HFFc6 (cell line): ENCODE measurements at places on chromosomes 5 and 9. TPM values are rescaled to one million over a fixed set of nuclear protein-coding genes. Genes with fewer than 3 reads are reported as not detected.

GRCh38 chr9:78144663-78145377 is 91.1 kb upstream of the CEP78 start:
- peaks cover 3% of the 10 kb centered on the region for H3K27me3 ChIP-seq
- no peak overlapping the region for H3K27ac ChIP-seq
- no peak for DNase-seq
- no peak overlapping the region for H3K4me3 ChIP-seq
- H3K4me1 ChIP-seq = no peaks in the 10 kb centered on the region; the same call in 1 of the 2 replicates

GRCh38 chr5:179177711-179178575 is 117.8 kb downstream of the ZNF354C start:
- H3K27ac ChIP-seq = no peak overlapping the region
- H3K4me3 ChIP-seq = no peak overlapping the region
- H3K36me3 ChIP-seq = peaks cover 40% of the 10 kb centered on the region
- peaks cover 7% of the 10 kb centered on the region for H3K27me3 ChIP-seq

GRCh38 chr5:68408345-68408871 is 192.9 kb downstream of the PIK3R1 start:
- H3K4me3 ChIP-seq = no peak overlapping the region
- no peaks in the 10 kb centered on the region for H3K36me3 ChIP-seq
- peak overlapping the region; percentile 87 for H3K27ac ChIP-seq
- H3K4me1 ChIP-seq = peaks cover 66% of the 10 kb centered on the region
- no peak for DNase-seq

GRCh38 chr9:33633636-33634035 is 109.6 kb downstream of the ANKRD18B start:
- H3K4me3 ChIP-seq = no peak overlapping the region
- H3K36me3 ChIP-seq = no peaks in the 10 kb centered on the region
- H3K4me1 ChIP-seq = no peaks in the 10 kb centered on the region
- peaks cover 42% of the 10 kb centered on the region for H3K27me3 ChIP-seq

DNLZ gene
- total RNA-seq = 29.1 to 35.7 TPM (median 30.0 TPM) in 3 replicates

TNC gene
- 49.4 and 67.7 TPM in 2 replicates for total RNA-seq

FAM151B gene
- 2.0 and 2.5 TPM in 2 replicates for total RNA-seq

DNA sequence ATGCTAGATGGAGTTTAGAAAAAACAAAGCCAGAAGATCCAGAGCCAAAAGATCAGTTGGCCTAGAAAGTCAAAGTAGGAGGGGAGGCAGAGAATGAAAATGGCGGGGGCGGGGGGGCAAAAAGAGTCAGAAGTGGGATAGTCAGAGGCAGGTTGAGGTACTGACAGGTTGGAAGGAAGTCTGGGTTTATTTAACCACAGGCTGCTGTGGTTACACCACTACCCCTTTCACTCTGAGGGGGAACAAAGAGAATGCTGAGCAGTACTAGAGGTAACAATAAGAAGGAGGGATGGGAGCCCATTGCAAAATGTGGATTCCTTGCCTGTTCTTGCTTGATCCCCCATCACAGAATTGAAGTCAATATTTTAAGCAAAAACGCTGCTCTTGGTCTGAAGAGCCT is 111.8 kb downstream of the CAVIN4 start:
- H3K27ac ChIP-seq = no peak overlapping the region
- H3K27me3 ChIP-seq = peaks cover 7% of the 10 kb centered on the region
- H3K4me1 ChIP-seq = no peaks in the 10 kb centered on the region
- H3K4me3 ChIP-seq = no peak overlapping the region
- DNase-seq = no peak

DNA sequence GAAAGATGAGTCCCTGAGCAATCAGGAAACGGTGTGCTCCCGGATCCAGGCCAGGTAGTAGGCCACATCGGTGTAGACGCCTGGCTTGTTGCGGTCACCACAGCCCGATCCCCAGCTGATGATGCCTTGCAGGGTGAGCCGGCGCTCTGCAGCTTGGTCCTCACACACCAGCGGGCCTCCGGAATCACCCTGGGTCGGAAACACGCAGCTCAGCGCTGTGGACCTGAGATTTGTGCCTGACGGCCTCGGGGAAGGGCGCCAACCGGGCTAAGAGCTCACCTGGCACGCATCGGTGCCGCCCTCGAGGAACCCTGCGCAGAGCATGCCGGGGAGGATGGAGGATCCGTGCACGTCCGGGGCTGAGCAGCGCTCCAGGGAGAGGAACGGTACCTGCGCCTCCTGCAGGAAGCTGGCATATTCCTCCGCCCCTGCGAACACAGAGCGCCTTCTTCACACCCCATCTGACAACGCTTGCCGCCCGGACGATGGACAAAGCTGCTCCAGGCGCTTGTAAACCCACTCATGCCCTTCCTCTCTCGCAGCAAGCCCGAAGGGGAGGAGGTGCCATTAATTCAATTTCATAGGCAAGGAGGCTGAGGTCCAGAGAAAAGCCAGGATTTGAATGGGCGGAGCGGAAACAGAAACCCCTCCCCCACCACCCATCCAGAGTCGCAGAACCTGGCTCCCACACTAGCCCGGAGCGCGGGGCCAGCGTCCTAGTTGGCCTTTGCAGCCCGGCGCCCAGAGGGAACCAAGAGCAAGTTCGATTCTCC is 2.0 kb upstream of the PFN3 start:
- peaks cover 9% of the 10 kb centered on the region for H3K4me1 ChIP-seq
- peaks cover 39% of the 10 kb centered on the region for H3K27me3 ChIP-seq
- peak overlapping the region; percentile 78 for H3K4me3 ChIP-seq
- DNase-seq = peak; percentile 40
- no peaks in the 10 kb centered on the region for H3K36me3 ChIP-seq

GRCh38 chr5:115333164-115333563 is 36.7 kb upstream of the CCDC112 start:
- peaks cover 12% of the 10 kb centered on the region; the same call in 1 of the 2 replicates for H3K4me1 ChIP-seq
- H3K27ac ChIP-seq = no peak overlapping the region

GRCh38 chr5:145941096-145941447 is 4.7 kb downstream of the SH3RF2 start:
- no peaks in the 10 kb centered on the region for H3K36me3 ChIP-seq
- no peak overlapping the region for H3K4me3 ChIP-seq
- H3K4me1 ChIP-seq = peaks cover 70% of the 10 kb centered on the region
- peaks cover 22% of the 10 kb centered on the region for H3K27me3 ChIP-seq
- DNase-seq = no peak

TAF1L gene
- total RNA-seq = not detected in 3 replicates

- no peaks in the 10 kb centered on the region for H3K27me3 ChIP-seq
- no peak for DNase-seq
- no peaks in the 10 kb centered on the region for H3K4me1 ChIP-seq
- no peak overlapping the region for H3K4me3 ChIP-seq
- no peaks in the 10 kb centered on the region for H3K36me3 ChIP-seq
Measured at GRCh38 chr9:9783711-9784110, 829.1 kb downstream of the PTPRD start.

SLC36A2 gene
- not detected in 3 replicates for total RNA-seq

GRCh38 chr5:176735383-176736265 is 74.7 kb upstream of the UNC5A start:
- no peaks in the 10 kb centered on the region for H3K4me1 ChIP-seq
- H3K27ac ChIP-seq = no peak overlapping the region
- no peak overlapping the region for H3K4me3 ChIP-seq
- H3K36me3 ChIP-seq = no peaks in the 10 kb centered on the region
- DNase-seq = no peak
- H3K27me3 ChIP-seq = peaks cover 73% of the 10 kb centered on the region

GRCh38 chr5:162939991-162940390 is 497.4 kb upstream of the CCNG1 start:
- H3K4me1 ChIP-seq = no peaks in the 10 kb centered on the region
- no peak for DNase-seq
- H3K27ac ChIP-seq = no peak overlapping the region
- H3K27me3 ChIP-seq = no peaks in the 10 kb centered on the region
- H3K4me3 ChIP-seq = no peak overlapping the region
- H3K36me3 ChIP-seq = no peaks in the 10 kb centered on the region

OR13F1 gene
- total RNA-seq = not detected in 3 replicates

PCDHB10 gene
- 0.74 to 1.2 TPM (median 0.87 TPM) in 3 replicates for total RNA-seq

DNA sequence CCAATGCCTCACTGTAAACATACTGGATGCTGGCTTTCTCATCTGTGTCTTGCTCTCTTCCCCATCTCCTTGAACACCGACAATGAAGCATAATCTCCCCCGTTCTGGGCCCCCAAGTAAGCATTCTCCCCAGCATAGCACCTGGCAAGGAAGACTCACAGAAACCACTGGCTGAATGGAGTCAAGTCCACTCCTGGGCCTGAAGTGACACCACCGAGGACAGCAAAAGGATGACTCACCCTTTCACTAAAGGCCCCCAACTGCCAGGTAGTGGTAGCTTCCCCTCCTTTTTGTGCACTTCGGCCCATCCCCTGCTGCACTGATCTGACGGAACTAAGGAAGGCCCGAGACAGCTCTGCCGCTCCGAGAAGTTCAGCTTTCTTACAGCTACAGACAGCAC is 9.4 kb downstream of the VDAC1 start:
- peaks cover 67% of the 10 kb centered on the region for H3K4me1 ChIP-seq
- H3K27me3 ChIP-seq = no peaks in the 10 kb centered on the region; the same call in 1 of the 2 replicates
- peaks cover 10% of the 10 kb centered on the region for H3K36me3 ChIP-seq
- H3K4me3 ChIP-seq = no peak overlapping the region
- H3K27ac ChIP-seq = peak overlapping the region; percentile 67
- DNase-seq = no peak

- H3K4me3 ChIP-seq = no peak overlapping the region
- no peak overlapping the region for H3K27ac ChIP-seq
- H3K4me1 ChIP-seq = no peaks in the 10 kb centered on the region
- no peaks in the 10 kb centered on the region for H3K36me3 ChIP-seq
- H3K27me3 ChIP-seq = peaks cover 3% of the 10 kb centered on the region; the same call in 1 of the 2 replicates
- no peak for DNase-seq
Measured at GRCh38 chr9:128936171-128936865, 11.1 kb downstream of the DOLK start.

SLC6A7 gene
- total RNA-seq = not detected in 3 replicates

DNA sequence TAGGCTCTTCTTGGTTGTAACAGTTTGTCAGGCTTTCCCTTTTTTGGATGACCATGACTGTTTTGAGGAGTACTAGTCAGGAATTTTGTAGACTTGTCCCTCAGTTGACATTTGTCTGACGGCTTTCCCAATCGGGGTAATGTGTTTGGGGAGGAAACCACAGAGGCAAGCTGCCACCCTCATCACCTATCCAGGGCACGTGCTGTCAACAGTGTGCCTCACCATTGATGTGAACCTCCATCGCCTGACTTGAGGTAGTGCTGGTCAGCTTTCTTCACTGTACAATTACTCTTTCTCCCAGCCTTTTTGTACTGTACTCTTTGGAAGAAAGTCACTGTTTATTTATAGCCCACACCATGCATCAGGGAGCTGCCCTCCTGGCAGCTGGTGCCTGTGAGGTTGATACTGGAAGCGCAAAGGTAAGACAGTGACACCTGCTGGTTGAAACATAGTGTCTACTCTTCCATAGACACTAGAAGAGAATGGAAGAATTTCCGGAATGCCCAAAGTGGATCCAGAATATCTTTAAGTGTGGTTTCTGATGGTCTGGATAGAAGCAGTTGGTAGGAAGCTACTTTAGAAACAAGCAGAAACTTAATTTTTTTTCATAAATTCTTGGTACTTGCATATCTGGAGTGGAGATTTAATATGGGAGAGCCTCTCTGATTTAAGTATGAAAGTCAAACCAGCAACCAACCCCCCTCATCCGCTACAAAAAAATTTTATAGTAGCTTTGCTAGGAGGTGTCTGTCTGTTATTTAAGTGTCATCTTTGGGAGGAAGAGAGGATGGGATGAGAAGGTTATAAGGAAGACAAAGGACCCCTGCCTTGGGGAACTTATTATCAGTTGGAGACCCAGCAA is 69.3 kb downstream of the SNX30 start:
- peak; percentile 76 for DNase-seq
- H3K4me1 ChIP-seq = peaks cover 19% of the 10 kb centered on the region

DRD1 gene
- not detected in 3 replicates for total RNA-seq

GRCh38 chr9:95970317-95970716 is 94.8 kb downstream of the ERCC6L2 start:
- H3K36me3 ChIP-seq = peaks cover 26% of the 10 kb centered on the region
- H3K27me3 ChIP-seq = no peaks in the 10 kb centered on the region
- H3K4me3 ChIP-seq = no peak overlapping the region
- DNase-seq = peak; percentile 5

- peak overlapping the region; percentile 89 for H3K4me3 ChIP-seq
- peaks cover 97% of the 10 kb centered on the region for H3K4me1 ChIP-seq
- DNase-seq = peak; percentile 99
- H3K36me3 ChIP-seq = peaks cover 21% of the 10 kb centered on the region
- peak overlapping the region; percentile 99 for H3K27ac ChIP-seq
- no peaks in the 10 kb centered on the region for H3K27me3 ChIP-seq
Measured at GRCh38 chr9:21591221-21592062, 109.3 kb upstream of the IFNE start.

GRCh38 chr9:76638001-76638400 is 126.2 kb upstream of the PCA3 start:
- peaks cover 7% of the 10 kb centered on the region for H3K4me1 ChIP-seq
- peaks cover 3% of the 10 kb centered on the region for H3K27me3 ChIP-seq
- no peak for DNase-seq
- H3K36me3 ChIP-seq = no peaks in the 10 kb centered on the region
- no peak overlapping the region for H3K4me3 ChIP-seq
- no peak overlapping the region for H3K27ac ChIP-seq

- peaks cover 11% of the 10 kb centered on the region for H3K27me3 ChIP-seq
- H3K27ac ChIP-seq = no peak overlapping the region
- peak; percentile 24 for DNase-seq
- H3K4me1 ChIP-seq = peaks cover 16% of the 10 kb centered on the region
Measured at GRCh38 chr5:74660140-74660539, 19.6 kb upstream of the ENC1 start.

- H3K4me1 ChIP-seq = no peaks in the 10 kb centered on the region
- no peak for DNase-seq
- no peak overlapping the region for H3K27ac ChIP-seq
- peaks cover 5% of the 10 kb centered on the region; the same call in 1 of the 2 replicates for H3K27me3 ChIP-seq
- no peaks in the 10 kb centered on the region for H3K36me3 ChIP-seq
- no peak overlapping the region for H3K4me3 ChIP-seq
Measured at GRCh38 chr5:121940617-121941140, 21.1 kb upstream of the SRFBP1 start.

ACSL6 gene
- total RNA-seq = not detected in 3 replicates

ZNF474 gene
- total RNA-seq = not detected in 3 replicates

DNA sequence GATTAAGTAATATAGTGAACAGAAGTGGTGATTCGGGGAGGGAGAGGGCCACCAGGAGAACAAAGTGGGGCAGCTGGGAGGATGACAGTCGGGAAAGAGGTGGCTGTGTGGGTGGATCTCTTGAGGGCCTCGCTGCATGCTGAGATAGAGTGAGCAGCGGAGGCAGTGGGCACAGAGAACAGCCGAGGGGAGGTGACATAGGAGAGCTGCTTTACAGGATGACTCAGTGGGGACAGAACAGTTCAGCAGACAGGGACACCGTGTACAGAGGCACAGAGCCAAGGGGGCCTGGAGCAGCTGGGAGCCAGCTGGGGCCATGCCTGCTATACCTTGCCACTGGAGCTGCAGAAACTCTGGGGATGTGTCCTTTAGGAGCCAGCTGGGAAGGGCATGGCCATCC is 273.9 kb downstream of the GADD45G start:
- peaks cover 5% of the 10 kb centered on the region; the same call in 1 of the 2 replicates for H3K36me3 ChIP-seq
- peaks cover 2% of the 10 kb centered on the region for H3K27me3 ChIP-seq
- no peaks in the 10 kb centered on the region for H3K4me1 ChIP-seq

- no peak for DNase-seq
- H3K4me3 ChIP-seq = no peak overlapping the region
- peaks cover 2% of the 10 kb centered on the region for H3K27me3 ChIP-seq
Measured at GRCh38 chr5:75142566-75143136, 90.3 kb upstream of the GCNT4 start.

PJA2 gene
- 72.0 to 76.9 TPM (median 74.1 TPM) in 3 replicates for total RNA-seq

CHMP5 gene
- 77.9 to 96.9 TPM (median 94.7 TPM) in 3 replicates for total RNA-seq

ODF2 gene
- total RNA-seq = 29.5 to 36.8 TPM (median 35.6 TPM) in 3 replicates

GRCh38 chr5:149675610-149676201 is 54.4 kb upstream of the PPARGC1B start:
- DNase-seq = no peak
- H3K27me3 ChIP-seq = peaks cover 42% of the 10 kb centered on the region
- no peak overlapping the region for H3K27ac ChIP-seq

LRRC19 gene
- not detected in 2 replicates for total RNA-seq

WNT8A gene
- not detected in 3 replicates for total RNA-seq
